ENCODE measurements at places on chromosomes 6 and 20.

- no peak overlapping the region for H3K4me3 ChIP-seq
- peaks cover 16% of the 10 kb centered on the region for H3K4me1 ChIP-seq
- no peak overlapping the region for H3K27ac ChIP-seq
- H3K27me3 ChIP-seq = peaks cover 6% of the 10 kb centered on the region
- DNase-seq = no peak
- H3K36me3 ChIP-seq = no peaks in the 10 kb centered on the region
These were observed 14.8 kb upstream of the TENT5A start for GRCh38 chr6:81767163-81767891.

- H3K4me3 ChIP-seq = peak overlapping the region; percentile 86
- H3K27me3 ChIP-seq = peaks cover 80% of the 10 kb centered on the region
- H3K4me1 ChIP-seq = peaks cover 19% of the 10 kb centered on the region
- no peak overlapping the region for H3K27ac ChIP-seq
- H3K36me3 ChIP-seq = no peaks in the 10 kb centered on the region
These were observed 891 bp downstream of the RIPPLY2 start for GRCh38 chr6:83854001-83854501.

DNA sequence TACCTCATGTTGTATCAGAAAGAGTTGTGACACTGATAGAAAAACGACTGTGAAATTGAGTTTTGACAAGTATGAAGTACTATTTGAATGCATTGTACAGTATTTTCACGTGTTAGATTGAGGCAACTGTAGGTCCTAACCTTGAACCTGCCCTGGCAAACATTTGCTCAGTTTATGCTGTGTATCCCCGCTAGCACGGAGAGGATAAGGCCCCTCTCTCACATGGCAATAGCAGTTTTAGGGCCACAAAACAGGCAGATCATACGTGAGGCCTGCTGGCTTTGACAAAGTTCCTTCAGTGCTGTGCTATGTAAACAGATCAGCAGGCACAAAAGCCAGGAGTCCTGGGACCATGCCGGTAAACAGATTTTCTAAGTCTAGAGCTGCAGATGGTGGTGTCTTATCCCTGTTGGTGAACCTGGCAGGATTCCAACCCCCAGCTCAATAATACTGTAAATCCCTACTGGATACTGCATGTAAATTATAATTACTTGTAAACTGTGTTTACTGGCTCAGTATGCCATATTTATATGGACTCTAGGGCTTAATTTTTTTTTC lies 23.8 kb upstream of the FAM217A start:
- no peak for DNase-seq
- H3K4me3 ChIP-seq = no peak overlapping the region
- H3K36me3 ChIP-seq = no peaks in the 10 kb centered on the region
- no peak overlapping the region for H3K27ac ChIP-seq

- H3K4me3 ChIP-seq = no peak overlapping the region
- no peak for DNase-seq
- no peaks in the 10 kb centered on the region for H3K27me3 ChIP-seq
- H3K4me1 ChIP-seq = no peaks in the 10 kb centered on the region
- no peak overlapping the region for H3K27ac ChIP-seq
These were observed 14.7 kb upstream of the TNFAIP3 start for GRCh38 chr6:137852346-137852745.

DNA sequence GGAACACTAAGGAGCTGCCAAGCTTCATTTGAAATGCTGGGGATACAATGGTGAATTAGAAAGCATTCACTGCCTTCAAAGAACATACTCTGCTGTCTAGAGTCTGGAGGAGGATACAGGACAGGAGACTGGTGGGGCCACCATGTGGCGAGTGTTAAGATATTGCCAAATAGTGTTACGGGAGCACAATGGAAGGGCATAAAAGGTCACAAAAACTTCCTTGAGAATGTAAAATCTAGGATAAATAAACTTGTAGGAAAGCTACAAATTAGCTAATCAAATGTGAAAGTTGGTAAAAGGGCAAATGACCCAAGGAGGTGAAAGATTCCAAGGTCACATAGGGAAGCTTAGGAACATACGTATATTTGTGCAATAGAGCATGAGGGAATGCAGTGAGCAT lies 271.7 kb downstream of the RFPL4B start:
- peaks cover 8% of the 10 kb centered on the region for H3K27me3 ChIP-seq
- peak; percentile 11 for DNase-seq
- no peak overlapping the region for H3K27ac ChIP-seq
- no peak overlapping the region for H3K4me3 ChIP-seq
- peaks cover 4% of the 10 kb centered on the region for H3K4me1 ChIP-seq
- no peaks in the 10 kb centered on the region for H3K36me3 ChIP-seq

DNA sequence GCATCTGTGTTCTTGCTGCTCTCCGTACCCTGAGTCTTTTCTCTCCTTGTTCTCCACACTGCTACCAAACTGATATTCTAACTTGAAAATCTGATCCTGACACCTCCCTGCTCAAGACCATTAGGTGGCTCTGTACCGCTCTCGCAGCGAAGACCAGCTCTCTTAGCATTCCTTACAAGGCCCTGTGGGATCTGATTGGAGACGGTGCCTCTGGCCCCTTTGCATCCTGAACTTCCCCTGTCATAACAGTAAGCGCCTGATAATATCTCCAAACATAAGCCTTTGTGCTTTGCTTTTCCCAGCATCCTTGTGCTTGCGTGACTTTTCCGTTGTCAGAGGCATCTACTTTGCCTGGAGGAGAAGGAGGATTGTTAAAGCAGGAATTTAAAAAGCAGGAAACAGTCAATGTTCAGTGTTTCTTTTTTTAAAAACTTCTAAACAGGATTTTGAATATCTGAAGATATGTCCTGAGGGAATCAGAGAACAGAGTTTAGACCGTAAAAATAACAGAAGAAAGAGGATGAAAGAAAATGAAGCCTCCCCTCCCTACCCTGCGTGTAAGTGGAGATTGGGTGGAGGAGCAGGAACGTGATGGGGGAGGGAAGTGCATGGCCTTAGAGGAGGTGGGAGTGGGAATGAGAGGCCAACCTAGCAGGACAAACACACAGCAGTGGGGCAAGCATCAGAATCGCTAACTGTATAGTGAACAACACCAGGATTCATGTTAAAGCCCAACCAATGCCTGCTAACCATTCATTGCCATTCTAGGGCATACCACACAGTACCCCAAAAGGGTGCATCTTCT lies 89.2 kb upstream of the STMND1 start:
- peaks cover 5% of the 10 kb centered on the region for H3K27me3 ChIP-seq
- no peaks in the 10 kb centered on the region for H3K4me1 ChIP-seq
- DNase-seq = peak; percentile 21

- peak overlapping the region; percentile 96 for H3K4me3 ChIP-seq
- peaks cover 40% of the 10 kb centered on the region for H3K4me1 ChIP-seq
- H3K27ac ChIP-seq = peak overlapping the region; percentile 96
- peaks cover 18% of the 10 kb centered on the region for H3K36me3 ChIP-seq
- DNase-seq = no peak
These were observed 712 bp downstream of the ABHD16A start for GRCh38 chr6:31702405-31702818.
